ENCODE measurements at places on chromosomes 1 and 21.

DNA sequence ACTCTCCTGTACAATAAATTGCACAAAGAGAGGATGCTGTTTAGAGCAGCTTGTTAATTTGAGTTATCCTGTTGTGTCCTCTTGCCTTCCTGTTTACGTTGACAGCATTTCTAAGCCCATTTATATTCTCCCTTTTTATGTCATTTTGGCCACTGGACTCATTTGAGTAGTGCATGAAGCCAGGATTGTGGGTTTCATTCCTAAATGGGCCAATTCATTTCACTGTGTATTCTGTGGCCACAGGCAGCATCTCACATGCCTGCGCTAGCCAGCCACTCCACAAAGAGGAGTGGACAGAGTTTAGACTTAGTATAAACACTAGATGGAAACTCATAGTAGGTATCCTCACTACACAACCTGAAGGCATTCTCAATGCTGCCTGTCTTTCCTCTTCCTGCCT lies 73.4 kb downstream of the DTL start:
- DNase-seq: no peak

DNA sequence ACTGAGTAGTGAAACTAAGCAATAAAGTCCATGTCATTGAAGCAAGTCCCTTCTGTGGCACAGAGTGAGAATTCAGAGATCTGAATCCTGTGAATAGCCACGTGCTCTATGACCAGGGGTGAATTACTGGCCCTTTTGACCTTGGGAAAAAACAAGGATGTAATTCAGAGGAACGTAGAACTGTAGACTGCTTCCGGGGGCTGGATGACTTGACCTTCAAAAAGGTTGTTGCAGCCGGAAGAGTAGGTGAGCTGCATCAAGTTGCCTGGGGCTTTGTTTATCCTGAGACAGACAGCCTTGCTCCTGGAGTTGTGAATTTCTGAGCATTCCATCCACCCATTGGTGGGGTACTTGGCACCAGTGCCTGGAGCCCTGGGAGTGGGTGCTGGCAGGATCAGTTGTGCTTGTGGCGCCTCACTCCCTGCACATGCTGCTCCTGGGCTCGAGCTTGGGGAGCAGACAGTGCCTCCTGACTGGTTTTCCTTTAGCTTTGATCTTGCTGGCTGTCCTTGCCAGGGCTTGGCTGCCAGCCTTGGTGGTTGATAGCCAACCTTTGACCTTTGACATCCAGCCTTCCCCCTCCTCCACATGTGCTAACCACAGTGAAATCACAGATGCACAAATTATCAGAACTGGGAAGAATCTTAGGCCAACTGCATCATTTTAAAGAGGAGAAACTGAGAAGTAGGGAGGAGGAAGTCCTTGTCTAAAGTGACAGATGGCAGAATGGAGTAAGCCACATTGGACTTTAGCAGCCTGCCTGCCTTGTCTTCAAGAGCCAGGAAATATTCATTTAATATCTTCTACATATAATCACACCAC lies 16.2 kb upstream of the MYOG start:
- no peak for DNase-seq

GRCh38 chr21:37498664-37499063 lies 132.1 kb downstream of the DYRK1A start:
- no peak for DNase-seq

GRCh38 chr21:42161956-42162681 lies 56.8 kb upstream of the ABCG1 start:
- DNase-seq: no peak

DNA sequence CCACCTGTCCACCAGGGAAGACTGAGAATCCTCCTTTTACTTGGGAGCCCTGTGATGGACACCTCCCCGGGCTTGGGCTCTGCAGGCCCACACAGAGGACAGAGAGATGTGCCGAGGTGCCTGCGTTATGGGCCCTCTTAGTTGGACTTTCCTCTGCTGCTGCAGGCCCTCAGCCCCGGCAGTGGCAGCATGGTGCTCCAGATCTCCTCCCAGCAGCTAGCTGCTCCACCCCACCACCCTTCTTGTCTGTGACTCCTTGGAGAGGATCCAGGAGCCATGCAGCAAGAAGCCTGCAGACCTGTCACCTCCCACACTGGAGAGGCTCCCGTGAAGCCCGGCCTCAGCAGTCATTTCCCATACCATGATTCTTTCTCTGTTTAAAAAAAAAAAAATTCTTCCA lies 27.4 kb downstream of the PHGDH start:
- DNase-seq: no peak

- DNase-seq: no peak
Observed at GRCh38 chr1:91335603-91336002, 69.0 kb downstream of the HFM1 start.

Data from stimulated activated CD4-positive, alpha-beta T cell treated with anti-CD3 and anti-CD28 coated beads, Interleukin-1b, Interleukin-23, amount 100 ng/mL, for 24 hours (primary cell).